ENCODE measurements at places on chromosomes 3 and 15. TPM values are rescaled to one million over a fixed set of nuclear protein-coding genes. Genes with fewer than 3 reads are reported as not detected.
A peak's percentile ranks its signal among the peaks of the same experiment; 100 is the strongest.

Gene DYNLT2B
- 16.3 TPM for total RNA-seq

Gene SLC7A14
- not detected for total RNA-seq

Gene DCUN1D1
- 52.9 TPM for total RNA-seq

Gene CNTN6
- total RNA-seq: not detected

Gene UBA7
- 85.7 TPM for total RNA-seq

Gene CCR3
- not detected for total RNA-seq

Gene MEIS2
- not detected for total RNA-seq

Gene HESX1
- 1.1 TPM for total RNA-seq

- no peak for DNase-seq
These were observed 39.8 kb downstream of the CD200R1L start for GRCh38 chr3:112806903-112807302.

GRCh38 chr3:54223063-54223462 lies 100.7 kb downstream of the CACNA2D3 start:
- DNase-seq: no peak

DNA sequence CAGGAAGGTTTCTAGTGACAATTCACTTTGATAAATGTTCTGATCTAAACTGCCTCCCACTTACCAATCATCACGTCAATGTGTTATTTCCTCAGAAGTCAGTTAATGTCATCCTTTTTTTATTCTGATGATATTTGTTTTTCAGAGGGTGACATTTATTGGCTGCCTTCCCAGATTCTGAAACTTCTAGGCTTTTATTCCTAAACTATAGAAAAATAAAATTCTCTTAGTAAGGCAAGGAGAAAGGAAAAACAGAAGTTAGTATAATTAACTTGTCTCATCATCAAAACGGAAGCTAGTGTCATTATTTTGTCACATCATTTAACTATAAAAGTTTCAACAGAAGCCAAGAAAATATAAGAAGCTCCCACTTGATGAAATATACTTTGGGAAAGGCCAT lies 100.0 kb upstream of the C3orf80 start:
- DNase-seq: no peak

- DNase-seq: no peak
These were observed 1134.8 kb downstream of the ROBO1 start for GRCh38 chr3:78632925-78633553.

DNA sequence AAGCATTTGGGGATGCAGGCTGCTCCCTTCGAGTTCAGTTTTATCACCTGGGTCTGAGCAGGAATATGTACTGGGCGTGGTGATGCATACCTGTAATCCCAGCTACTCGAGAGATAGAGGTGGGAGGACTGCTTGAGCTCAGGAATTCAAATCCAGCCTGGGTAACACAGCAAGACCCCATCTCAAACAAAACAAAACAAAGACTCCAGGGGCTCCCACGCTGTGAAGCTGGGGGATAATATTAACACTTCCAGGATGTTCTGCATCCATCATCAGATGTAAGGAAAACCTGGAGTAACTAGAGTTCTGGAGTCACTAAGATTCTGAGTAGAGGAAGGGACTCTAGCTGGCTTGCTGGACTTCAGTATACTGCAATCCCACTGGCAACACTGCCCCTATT lies 40.6 kb downstream of the LYZL4 start:
- no peak for DNase-seq

DNA sequence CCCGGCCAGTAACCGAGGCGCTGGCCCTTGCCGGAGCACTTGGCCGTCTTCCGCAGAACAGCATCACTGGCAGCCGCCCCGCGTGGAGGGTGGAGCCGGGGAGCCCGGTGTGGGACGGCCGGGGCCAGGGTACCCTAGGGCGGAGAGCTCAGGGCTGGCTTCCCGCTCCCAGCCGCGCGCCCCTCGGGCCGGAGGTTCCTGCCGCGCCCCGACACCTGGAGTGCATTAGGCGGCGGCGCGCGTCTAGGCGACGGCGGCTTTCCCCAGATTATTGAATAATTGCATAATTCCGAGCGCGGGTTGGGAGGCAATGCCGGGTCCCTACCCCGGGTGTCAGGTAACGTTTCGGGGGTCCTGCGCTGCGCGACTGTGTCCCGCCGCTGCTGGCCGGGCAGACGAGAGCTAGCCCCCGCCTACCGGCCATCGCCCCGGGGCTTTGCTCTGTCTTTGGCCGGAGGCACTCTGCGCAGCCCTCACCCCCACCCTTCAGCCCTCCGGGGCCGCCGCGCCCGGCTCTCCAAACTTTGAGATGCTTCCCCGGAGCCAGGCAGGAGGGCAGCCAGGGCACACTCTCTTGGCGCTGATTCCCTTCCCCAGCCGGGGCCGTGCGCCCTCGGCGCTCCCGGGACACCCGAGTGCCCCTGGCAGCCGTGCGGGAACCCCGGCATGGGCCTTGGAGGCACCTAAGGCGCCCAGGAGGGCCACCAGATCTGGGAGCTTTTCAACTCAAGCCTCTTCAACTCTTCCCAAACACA lies 749 bp downstream of the ITGA11 start:
- DNase-seq: no peak

GRCh38 chr3:99475229-99475628 lies 163.2 kb upstream of the COL8A1 start:
- DNase-seq: no peak

DNA sequence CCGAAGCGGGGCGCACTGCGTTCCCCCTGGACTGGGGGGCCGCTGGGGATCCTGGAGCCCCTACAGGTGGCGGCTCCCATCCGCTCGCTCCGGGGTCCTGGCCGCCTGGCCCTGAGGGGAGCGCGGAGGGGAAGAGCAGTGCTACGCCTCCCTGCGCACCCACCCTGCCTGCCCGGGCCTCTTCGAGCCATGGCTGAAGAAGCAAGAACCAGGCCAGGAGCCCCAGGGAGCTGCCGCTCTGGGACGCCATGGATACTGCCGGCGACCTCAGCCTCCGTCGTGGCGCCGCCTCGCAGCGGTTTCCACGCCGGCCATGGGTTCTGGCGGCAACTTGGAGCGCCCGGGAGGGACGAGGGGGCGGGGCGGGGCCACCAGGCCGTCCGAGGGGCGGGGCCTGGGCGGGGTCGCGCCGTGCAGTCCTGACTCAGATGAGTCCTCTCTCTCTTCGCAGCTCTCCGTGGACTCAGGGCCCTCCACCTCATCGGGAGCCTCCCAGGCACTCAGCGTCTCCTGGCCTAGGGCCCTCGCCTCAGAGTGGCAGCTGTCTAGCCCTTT lies 50.9 kb downstream of the MYL3 start:
- peak; percentile 87 for DNase-seq

DNA sequence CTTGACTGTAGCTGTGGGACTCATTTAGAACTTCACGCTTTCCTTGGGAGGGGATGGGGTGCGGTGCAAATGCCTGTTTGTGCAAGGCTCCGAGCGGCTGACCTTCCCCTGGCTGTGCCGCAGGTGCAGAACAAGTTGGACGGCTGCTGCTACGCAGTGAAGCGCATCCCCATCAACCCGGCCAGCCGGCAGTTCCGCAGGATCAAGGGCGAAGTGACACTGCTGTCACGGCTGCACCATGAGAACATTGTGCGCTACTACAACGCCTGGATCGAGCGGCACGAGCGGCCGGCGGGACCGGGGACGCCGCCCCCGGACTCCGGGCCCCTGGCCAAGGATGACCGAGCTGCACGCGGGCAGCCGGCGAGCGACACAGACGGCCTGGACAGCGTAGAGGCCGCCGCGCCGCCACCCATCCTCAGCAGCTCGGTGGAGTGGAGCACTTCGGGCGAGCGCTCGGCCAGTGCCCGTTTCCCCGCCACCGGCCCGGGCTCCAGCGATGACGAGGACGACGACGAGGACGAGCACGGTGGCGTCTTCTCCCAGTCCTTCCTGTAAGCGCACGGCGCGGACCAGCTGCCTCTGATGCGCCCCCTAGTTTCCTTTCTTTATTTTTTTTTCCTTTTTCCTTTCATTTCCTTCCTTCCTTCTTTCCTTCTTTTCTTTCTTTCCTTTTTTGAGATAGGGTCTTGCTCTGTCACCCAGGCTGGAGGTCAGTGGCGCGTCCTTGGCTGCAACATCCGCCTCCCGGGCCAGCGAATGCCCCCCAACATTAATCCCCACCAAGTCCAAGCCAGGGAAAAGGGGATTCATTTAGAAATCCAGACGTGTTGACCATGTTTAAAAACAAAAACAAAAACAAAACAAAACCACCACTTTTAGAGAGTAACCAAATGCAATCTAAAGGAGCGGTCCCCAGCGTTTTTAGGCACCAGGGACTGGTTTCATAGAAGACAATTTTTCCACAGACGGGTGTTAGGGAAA lies 42.7 kb downstream of the EIF2AK4 start:
- peak; percentile 39 for DNase-seq

GRCh38 chr15:75718328-75718727 lies 5.7 kb upstream of the CSPG4 start:
- no peak for DNase-seq

DNA sequence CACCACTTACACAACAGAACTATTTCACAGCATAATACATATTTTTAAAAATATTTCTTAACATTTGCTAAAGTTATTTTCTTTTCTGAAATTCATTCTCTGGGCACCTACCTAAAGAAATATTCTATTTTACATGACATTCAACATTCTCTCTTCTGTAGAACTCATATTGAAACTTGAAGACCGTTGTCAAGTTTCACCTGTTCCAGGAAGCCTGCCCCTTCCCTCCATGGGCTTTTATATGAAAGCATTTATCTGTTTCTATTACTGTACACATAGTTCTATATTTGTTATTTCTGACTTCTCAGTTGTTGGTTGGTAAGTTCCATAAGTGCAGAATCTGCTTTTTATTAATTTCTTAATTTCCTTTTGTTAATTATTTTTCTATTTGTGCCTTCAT lies 204.3 kb upstream of the ALCAM start:
- no peak for DNase-seq

DNA sequence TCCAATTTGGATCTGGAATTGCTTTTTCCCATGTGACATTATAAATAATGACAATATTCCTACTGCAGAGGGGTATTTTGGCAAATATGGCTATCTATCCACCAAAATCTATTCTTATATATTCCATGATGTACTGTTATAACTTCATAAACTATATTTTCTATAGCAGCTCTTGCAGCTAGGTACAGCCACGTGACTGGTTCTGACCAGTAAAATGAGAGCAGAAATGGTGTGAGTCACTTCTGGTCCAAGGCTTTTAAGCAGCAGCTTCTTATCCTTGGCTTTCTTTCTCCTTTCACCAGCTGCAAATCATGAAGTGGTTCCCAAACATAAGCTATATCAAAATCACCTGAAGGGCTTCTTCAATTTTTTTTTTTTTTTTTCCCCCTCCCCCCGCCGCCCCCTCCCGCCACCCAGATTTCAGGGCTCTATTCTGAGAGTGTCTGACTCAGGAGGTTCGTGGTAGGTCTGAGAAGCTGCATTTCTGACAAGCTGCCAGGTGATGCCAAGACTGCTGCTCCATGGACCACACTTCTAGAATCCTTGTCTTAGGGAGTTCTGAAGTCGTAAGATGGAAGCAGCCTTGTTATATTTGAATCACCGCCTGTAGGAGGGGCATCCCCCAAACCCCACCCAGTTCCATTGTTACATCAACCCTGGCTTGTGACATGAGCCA lies 357.5 kb downstream of the CHST2 start:
- peak; percentile 6 for DNase-seq

- DNase-seq: no peak
These were observed 61.4 kb downstream of the SMAD6 start for GRCh38 chr15:66763186-66764071.

DNA sequence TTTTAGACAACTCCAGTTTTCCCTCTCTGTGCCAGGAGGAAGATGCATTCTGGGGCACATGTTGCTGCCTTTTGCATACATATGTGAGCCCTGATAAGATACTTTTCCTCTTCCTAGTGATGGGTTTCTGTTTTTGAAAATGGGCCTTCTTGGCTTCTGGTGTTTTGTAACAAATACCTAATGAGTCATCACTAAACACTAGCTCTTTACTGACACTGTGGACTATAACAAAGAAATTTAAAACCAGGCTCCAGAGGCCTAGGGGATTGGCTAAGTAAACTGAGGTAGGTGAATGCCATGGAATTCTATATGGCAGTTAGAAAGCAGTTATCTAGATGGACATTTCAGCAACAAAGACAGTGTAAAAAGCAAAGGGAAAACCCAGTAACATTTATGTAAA lies 93.4 kb upstream of the NR2E3 start:
- no peak for DNase-seq

DNA sequence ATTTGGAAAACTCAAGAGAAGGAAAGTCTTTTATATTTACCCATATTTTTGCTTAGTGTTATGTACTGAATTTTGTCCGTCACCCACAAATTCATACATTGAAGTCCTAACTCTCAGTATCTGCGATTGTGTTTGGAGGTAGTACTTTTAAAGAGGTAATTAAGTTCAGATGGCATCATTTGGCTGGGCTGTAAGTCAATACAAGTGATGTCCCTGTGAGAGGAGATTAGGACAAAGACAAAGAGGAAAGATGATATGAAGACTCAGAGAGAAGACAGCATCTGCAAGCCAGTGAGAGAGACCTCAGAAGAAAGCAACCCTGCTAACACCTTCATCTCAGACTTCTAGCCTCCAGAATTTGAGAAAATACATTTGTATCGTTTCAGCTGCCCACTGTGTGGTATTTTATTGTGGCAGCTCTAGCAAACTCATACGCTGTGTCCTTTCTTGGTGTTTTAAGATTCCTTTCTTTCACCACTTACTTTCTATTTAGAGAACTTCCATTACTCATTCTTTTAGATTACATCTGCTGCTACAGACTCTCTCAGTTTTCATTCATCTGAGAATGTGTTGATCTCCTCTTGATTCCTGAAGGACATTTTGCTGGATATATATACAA lies 17.0 kb downstream of the LRCH3 start:
- DNase-seq: no peak

- DNase-seq: no peak
These were observed 236.6 kb downstream of the PLCL2 start for GRCh38 chr3:17121336-17121735.

DNA sequence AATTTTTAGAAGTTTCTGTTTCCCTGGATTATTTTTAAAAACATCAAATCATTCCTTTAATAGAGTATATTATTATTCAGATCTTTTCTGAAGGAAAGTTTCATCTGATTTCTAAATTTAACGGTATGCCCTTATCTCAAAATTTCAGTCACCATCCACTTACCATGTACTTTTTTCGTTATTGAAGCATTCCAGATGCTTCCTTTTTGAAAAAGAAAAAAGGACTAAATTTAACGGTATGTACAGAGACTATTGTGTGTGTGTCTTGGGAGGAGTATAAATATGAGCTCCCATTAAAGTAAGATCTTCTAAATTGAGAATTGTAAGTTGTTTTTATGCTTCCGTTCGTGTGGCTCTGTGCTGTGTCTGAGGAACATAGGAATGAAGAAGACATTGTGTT lies 517.4 kb upstream of the GOLIM4 start:
- no peak for DNase-seq

DNA sequence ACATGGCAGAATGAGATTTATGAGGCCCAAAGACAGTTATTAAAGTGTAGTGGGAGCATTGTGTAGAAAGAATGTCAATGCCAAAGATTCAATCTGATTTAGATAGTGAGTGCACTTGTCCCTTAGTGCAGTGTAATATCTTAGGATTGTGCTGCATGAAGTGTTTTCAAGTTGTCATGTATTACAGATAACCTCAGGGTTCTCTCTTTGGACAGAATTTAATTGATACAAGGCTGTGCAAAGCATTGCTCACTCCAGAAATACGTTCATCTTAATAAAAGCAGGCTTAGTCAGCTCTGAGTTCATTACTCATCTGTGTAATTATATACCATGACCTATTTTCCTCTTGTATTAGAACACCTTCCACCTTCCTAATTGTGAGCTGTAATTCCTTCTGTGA lies 16.0 kb upstream of the GPR171 start:
- DNase-seq: no peak
